ENCODE measurements at places on chromosomes 2 and 18. TPM values are rescaled to one million over a fixed set of nuclear protein-coding genes. Genes with fewer than 3 reads are reported as not detected.

Gene RAPGEF4
- polyA plus RNA-seq, result not detected

Gene OSBPL6
- not detected for polyA plus RNA-seq

Gene CHRND
- not detected for polyA plus RNA-seq

Gene PSD4
- 17.0 TPM for polyA plus RNA-seq

Gene LNPK
- polyA plus RNA-seq, result 21.3 TPM

Gene EPB41L3
- 0.63 TPM for polyA plus RNA-seq

Gene EMX1
- not detected for polyA plus RNA-seq

Gene CENPA
- not detected for polyA plus RNA-seq

Gene EFHD1
- 0.71 TPM for polyA plus RNA-seq

Gene TTN
- 0.58 TPM for polyA plus RNA-seq

Gene MYO5B
- not detected for polyA plus RNA-seq

Gene POTEI
- not detected for polyA plus RNA-seq

Gene SERPINB5
- not detected for polyA plus RNA-seq

Gene RBFA
- 10.3 TPM for polyA plus RNA-seq

Gene MAPRE3
- 1.7 TPM for polyA plus RNA-seq

Gene PLA2R1
- not detected for polyA plus RNA-seq

Gene IL36B
- polyA plus RNA-seq, result not detected

Gene AP1S3
- 1.8 TPM for polyA plus RNA-seq

Gene SPATA3
- not detected for polyA plus RNA-seq

Gene DLGAP1
- polyA plus RNA-seq, result not detected

Gene EPHA4
- 18.0 TPM for polyA plus RNA-seq

Gene STK11IP
- polyA plus RNA-seq, result 12.6 TPM

Gene GPR39
- not detected for polyA plus RNA-seq

Gene TRIB2
- polyA plus RNA-seq, result 82.6 TPM

Gene NGEF
- polyA plus RNA-seq, result not detected

Gene PIK3C3
- 23.4 TPM for polyA plus RNA-seq

Gene MC4R
- not detected for polyA plus RNA-seq

Gene POTEC
- not detected for polyA plus RNA-seq

Gene CRYGC
- polyA plus RNA-seq, result not detected

Gene CAPN14
- not detected for polyA plus RNA-seq

Gene UGT1A5
- not detected for polyA plus RNA-seq

Gene PTPRN
- not detected for polyA plus RNA-seq

Gene CRYGD
- not detected for polyA plus RNA-seq

Gene ARHGAP25
- 107 TPM for polyA plus RNA-seq

Gene CABLES1
- polyA plus RNA-seq, result 0.16 TPM

Gene TMEM178A
- not detected for polyA plus RNA-seq
